Activated naive CD4-positive, alpha-beta T cell treated with anti-CD3 and anti-CD28 coated beads for 36 hours (primary cell): ENCODE measurements at places on chromosomes 5 and 9.

DNA sequence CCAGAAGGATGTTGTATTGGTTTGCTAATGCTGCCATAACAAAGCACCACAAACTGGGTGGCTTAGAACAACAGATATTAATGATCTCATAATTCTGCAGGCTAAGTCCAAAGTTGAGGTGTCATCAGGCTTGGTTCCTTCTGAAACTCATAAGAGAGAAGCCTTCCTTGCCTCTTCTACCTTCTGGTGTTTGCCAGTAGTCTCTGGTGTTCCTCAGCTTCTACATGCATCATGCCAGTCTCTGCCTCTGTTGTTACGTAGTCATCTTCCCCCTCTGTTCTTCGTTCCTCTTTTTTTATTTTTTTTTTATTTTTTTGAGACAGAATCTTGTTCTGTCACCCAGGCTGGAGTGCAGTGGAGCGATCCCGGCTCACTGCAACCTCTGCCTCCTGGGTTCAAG is 61.8 kb downstream of the LRRC70 start:
- DNase-seq: no peak

GRCh38 chr5:96657068-96657467 is 5.1 kb upstream of the CAST start:
- DNase-seq: peak; percentile 48

GRCh38 chr9:22457448-22457847 is 10.8 kb downstream of the DMRTA1 start:
- DNase-seq: no peak

- no peak for DNase-seq
These were observed 511 bp upstream of the SPDL1 start for GRCh38 chr5:169583101-169583423.

DNA sequence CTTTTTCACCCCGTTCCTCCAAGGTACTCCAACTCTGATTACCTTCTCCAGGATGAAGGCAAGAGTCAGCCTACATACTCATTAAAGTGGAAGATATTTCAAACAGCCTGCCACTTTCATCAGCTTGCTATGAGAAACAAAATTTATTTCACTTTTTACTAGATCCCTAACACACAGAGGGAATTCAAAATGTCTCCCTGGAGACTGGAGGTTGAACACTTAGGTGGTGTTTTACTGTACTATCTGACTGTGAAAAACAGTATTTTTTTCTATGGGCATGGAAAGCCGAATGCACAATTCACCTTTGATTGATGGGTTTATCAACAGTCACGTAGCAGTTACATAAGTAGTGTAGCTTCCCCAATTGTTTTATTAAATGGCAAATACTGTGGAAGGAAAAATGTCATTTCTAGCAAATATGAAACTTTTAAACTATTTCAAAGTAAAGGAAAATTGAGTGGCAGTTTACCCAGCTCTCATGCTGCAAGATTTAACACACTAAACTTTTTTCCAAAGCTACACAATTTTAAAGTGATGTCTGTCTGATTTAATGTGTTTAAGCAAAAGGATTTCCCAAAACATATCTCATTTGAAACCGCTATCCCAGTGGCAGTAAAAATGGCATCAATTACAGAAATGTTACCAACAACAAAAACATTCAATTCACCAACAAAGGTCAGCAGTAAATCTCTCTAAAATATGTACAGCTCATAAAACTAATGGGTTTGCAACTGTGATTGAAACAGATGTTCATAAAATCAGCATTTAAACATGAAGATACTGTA is 125.0 kb upstream of the TLE4 start:
- DNase-seq: no peak

DNA sequence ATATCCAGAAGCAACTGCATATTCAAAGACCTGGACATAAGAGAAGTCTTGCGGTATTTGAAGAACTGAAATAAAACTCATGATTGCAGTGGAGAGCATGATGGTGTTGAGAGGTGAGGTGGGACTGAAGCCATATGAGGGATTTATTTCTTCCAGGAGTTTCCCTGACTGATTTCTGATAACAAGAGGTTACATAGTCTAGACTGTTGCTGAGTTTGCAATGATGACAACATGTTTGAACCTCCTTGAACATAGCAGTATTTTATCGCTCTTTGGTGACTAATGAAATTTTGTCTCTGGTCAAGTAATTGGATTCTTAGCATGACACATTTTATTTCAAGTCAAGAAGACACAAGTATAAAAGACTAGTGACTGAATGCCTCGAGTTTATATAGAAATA is 61.8 kb downstream of the ACTBL2 start:
- no peak for DNase-seq

DNA sequence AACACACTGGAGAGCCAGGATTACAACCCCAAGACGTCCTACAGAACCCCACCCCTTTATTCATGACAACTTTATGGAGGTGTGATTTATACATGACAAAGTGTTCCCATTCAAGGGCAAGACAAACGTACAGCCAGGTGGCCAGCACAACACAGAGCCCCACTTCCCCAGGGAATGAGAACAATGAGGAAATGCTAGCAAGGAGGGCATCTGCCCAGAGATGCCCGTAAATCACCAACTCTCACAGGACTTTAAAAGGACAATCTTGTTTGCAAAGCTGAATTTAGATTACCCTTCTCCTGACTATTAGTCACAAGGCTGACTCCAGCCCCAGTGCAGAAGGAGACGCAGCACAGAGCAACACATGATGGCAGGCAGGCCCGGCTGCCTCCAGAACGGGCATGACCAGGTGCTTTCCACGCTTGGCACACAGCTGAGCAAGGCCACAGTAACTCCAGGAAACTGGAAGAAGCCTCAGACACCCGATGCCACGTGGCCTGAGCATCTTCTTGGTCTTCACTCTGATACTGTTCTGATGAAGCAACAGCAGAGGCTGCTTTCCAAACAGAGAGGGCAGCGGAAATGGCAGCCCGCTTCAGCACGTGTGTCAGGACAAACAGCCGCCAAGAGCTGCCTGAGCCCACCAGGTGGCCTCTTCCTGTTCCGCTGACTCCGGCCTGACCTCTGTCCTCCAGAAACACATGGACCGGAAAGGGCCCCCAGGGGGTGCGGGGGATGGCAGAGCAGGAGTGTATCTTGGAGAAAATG is 51.4 kb downstream of the ROR2 start:
- DNase-seq: no peak

GRCh38 chr5:139579-140442 is 47.8 kb downstream of the PLEKHG4B start:
- DNase-seq: no peak

- DNase-seq: no peak
These were observed 24.8 kb downstream of the RAI14 start for GRCh38 chr5:34680896-34681295.

DNA sequence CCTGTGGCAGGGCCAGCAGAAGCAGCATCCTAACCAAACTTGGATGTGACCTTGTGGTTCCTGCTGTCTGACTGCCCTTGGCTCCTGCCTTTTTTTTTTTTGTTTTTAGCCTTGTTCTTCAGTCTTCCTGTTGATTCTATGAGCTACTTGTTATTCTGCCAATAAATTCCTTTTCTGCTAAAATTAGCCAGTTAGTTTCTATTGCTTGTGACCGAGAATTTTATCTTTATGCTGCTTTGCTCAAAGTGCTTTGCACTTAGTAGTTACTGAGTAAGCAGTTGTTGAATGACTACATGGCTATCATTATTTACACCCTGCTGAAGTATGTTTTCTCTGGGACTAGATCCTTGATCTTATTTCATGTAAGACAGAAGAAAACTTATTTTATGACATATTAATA is 20.8 kb upstream of the ATG10 start:
- DNase-seq: no peak

DNA sequence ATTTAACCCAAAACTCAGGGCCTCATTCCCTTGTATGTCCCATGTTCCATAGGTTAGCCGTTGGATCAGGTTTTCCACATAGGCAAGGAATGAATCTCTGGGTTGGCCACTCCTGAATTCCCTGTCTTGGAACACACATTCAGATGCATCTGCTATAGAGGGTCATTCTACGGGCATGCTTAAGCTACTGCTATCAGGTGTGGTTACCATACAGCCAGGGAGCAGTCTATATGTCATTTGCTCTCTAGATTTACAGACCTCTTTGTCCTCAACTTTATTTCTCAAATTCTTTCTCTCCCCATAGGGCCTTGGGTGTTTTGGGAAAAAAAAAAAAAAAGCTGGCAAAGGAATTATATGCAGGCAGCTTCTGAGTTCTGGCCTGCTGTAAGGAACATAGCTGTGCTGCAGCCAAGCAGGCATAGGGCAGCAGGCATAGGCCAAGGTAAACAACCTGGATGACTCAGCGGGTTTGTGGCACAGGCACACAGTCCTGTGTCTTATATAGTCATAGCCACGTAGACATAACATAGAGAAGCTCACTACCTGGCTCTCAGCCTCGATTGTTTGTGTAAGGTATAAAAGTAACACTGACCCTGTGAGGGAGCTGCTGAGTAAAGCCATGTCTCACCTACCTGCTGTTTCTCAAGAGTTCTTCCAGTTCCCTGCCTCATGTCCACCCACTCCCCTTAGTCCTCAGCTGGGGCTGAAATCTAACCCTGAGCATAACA is 141.5 kb downstream of the OSTF1 start:
- peak; percentile 7 for DNase-seq

DNA sequence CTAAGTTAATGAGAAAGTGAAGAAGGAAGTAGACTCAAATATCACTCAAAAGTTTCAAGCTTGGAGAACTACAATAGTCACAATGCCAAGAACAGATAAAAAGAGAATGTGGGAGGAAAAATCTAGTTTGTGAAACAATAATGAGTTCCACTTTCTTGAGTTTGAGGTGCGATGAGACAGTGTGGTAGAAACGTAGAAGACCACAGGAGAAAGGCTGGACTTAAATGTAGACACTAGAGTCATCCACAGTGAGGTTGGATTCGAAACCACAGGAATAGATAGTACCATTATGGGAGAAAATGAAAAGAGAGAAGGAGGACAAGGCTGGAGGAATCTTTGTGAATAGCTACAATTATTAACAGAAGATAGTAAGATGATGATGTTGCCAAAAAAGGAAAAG is 141.1 kb upstream of the LRRTM2 start:
- DNase-seq: no peak

- DNase-seq: no peak
These were observed 7.4 kb upstream of the SHC3 start for GRCh38 chr9:89185980-89186379.

- no peak for DNase-seq
These were observed 69.6 kb downstream of the CCDC171 start for GRCh38 chr9:15622318-15622971.

- no peak for DNase-seq
These were observed 139.0 kb upstream of the ITGA1 start for GRCh38 chr5:52648726-52649125.

- DNase-seq: peak; percentile 61
These were observed 434 bp downstream of the GLRX start for GRCh38 chr5:95822043-95822541.

- no peak for DNase-seq
These were observed 20.9 kb upstream of the GZMA start for GRCh38 chr5:55081541-55081940.

- DNase-seq: no peak
These were observed 50.6 kb downstream of the DEPDC1B start for GRCh38 chr5:60649288-60649917.

DNA sequence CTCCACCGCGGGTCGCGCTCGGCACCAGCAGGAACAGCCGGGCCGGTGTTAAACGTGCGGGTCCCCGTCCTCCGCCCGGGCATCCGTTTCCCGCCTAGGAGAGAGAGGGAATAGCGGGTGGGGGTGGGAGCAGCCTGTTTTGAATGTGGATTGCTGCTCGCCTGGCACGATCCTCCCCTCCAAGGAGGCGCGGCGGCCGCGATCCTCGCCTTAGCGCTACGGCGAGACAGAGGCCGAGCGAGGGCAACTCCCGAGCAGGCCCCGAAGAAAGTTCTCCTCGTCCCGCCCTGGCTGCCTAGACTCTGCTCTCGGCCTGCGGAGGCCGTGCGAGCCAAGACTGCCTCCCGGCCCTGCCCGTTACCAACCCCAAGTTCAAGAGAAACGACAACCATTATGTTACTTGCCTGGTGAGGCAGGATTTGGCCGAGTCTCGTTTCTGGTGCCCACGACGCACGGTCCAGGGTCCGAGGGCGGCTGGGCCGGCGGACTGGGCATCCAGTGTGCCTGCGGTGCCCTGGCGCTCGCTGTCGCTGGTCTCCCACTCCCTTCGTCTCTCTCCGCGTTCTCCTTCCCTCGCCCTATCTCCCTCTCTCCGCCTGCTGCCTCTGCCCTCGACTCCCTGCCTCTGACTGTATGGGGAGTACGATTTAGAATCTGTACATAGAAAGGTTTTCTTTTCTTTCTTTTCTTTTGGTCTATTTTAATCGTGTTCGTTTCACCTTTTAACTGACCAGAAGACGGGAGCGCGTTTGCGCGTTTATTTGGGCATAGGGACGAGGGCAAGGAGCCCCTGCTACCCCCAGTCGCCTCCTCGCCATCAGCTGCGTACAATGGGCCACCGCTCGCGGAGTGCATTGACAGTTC is 724 bp downstream of the NR2F1-AS1 start:
- no peak for DNase-seq

DNA sequence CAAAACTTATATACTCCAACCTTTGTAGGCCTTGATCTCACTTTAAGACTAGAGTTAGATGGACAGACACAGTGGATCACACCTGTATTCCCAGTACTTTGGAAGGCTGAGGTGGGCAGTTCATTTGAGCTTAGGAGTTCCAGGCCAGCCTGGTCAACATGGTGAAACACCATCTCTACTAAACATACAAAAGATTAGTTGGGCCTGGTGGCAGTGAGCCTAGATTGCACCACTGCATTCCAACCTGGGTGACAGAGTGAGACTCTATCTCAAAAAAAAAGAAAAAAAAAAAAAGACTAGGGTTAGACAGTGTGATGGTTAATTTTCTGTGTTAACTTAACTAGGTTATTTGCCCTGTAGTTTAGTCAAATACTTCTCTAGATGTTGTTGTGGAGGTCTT is 74.1 kb downstream of the CFAP95 start:
- DNase-seq: no peak

DNA sequence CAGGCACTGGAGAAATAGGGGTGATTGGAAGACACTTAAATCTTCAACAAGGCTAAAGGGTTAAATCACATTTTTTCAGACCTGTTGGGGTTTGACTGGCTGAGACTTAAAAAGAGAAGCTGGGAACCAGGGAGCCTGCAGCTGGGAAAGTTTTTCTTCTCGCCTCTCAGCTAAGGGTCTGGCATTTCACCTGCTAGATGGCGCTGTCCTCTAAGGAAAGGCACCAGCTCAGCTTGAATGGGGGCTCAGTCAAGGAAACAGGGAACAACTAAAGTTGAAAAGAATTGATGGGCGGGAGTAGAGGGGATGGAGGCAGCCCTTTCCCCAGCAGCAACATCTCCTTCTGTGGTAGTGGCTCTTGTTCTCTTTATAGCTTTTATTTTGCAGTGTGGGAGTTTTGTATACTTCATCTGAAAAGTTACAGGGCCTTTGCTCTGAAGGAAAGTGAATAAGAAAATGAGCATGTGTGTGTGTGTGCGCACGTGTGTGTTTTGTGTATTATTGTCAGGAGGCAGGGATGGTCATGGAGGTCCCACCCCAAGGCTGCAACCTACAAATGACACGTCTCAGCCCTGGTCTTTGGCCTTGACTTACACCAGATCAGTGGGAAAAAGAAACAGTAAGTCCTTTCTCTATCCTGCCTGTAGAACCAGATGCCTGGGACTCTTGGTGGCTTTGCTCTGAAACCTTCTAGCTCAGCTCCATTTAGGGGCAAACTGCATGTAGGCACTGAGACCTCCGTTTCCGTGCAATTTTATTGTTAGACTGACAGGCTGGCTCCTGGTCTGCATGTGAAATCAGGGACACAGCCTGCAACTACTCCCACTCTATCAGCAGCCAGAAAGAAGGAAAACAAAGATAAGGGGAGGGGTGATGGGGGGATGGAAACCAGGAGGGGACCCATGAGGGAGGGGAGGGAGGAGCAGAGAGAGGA is 316.2 kb upstream of the CLINT1 start:
- DNase-seq: peak; percentile 75
